Sigmoid colon (tissue), 7 donors: ENCODE measurements at places on chromosomes 3 and 15. TPM values are rescaled to one million over a fixed set of nuclear protein-coding genes. Genes with fewer than 3 reads are reported as not detected.
A peak's percentile ranks its signal among the peaks of the same experiment; 100 is the strongest.

GRCh38 chr15:58501006-58501405 lies 69.2 kb downstream of the LIPC start:
- H3K27me3 ChIP-seq: no peaks in the 10 kb centered on the region
- H3K4me1 ChIP-seq: peaks cover 4% of the 10 kb centered on the region
- H3K36me3 ChIP-seq: no peaks in the 10 kb centered on the region
- H3K27ac ChIP-seq: no peak overlapping the region
- DNase-seq: no peak

GRCh38 chr15:31831596-31831995 lies 198.7 kb upstream of the CHRNA7 start:
- no peak for DNase-seq
- no peaks in the 10 kb centered on the region for H3K27me3 ChIP-seq
- no peak overlapping the region for H3K4me3 ChIP-seq
- H3K4me1 ChIP-seq: no peaks in the 10 kb centered on the region
- no peaks in the 10 kb centered on the region for H3K36me3 ChIP-seq
- H3K27ac ChIP-seq: no peak overlapping the region

UROC1 gene
- polyA plus RNA-seq: not detected

WNT7A gene
- not detected for polyA plus RNA-seq

CD86 gene
- polyA plus RNA-seq: 3.0 TPM

DNA sequence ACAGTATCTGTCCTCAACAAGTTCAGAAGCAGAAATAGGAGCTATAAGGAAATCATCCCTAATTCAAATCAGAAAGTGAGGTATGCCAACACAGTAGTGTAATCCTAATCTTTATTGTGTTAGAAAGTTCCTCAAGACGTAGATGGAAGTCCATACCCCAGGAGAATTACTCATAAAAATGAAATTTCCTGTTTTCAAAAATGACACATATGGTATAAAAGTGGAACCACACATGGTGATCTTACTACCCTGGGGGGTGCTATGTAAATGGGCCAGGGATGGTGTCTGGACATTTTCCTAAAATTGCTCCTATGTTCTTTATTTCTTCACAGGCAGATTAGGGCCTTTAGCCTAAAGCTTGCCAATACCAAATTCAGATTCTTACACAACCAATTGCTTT lies 204.1 kb downstream of the ARRDC4 start:
- H3K4me3 ChIP-seq: no peak overlapping the region
- no peak overlapping the region for H3K27ac ChIP-seq
- no peaks in the 10 kb centered on the region for H3K27me3 ChIP-seq
- H3K36me3 ChIP-seq: no peaks in the 10 kb centered on the region
- DNase-seq: no peak

DNA sequence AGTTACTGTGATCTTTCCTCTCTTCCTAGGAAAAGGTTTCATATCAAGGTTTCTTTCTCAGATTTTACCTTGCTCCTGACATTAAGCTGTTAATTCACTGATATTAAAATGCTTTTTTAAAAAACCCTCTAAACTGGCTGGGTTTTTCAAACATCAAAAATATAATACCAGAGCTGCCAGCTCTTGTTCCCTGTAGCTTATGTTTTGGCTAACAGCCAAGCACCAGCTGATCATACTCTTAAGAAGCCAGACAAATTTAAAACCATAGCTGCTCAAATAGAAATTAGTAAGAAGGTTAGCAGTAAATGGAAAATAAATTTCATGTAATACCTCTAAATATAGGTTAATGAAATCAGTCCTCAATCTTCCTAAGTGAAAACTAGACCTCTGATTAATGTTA lies 657.5 kb downstream of the GRM7 start:
- no peaks in the 10 kb centered on the region for H3K36me3 ChIP-seq
- H3K4me1 ChIP-seq: peaks cover 4% of the 10 kb centered on the region
- H3K27ac ChIP-seq: no peak overlapping the region
- H3K4me3 ChIP-seq: no peak overlapping the region
- DNase-seq: no peak
- no peaks in the 10 kb centered on the region for H3K27me3 ChIP-seq

DNA sequence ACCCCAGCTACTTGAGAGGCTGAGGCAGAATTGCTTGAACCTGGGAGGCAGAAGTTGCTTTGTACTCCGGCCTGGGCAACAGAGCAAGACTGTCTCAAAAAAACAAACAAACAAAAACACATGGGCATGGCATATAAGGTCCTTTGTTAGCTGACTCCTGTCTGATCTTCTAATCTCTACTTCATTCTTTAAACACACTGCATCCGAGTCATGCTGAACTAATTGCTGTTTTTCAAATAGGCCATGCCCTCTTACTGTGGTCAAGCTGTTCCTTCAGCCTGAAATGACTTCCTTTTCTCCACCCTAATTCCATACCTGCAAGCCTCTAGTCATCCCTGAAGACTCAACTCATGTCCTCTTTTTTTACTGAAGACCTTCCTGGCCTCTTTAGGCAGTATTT lies 22.3 kb upstream of the SLMAP start:
- H3K4me3 ChIP-seq: no peak overlapping the region
- DNase-seq: no peak
- H3K4me1 ChIP-seq: peaks cover 21% of the 10 kb centered on the region
- no peak overlapping the region for H3K27ac ChIP-seq
- H3K27me3 ChIP-seq: no peaks in the 10 kb centered on the region

GRCh38 chr15:72339777-72340177 lies 19.8 kb upstream of the CELF6 start:
- H3K4me3 ChIP-seq: no peak overlapping the region
- peaks cover 20% of the 10 kb centered on the region for H3K4me1 ChIP-seq
- H3K27me3 ChIP-seq: no peaks in the 10 kb centered on the region
- H3K36me3 ChIP-seq: peaks cover 6% of the 10 kb centered on the region
- DNase-seq: no peak
- H3K27ac ChIP-seq: peak overlapping the region; percentile 82

TLR9 gene
- not detected for polyA plus RNA-seq

GOLGA8O gene
- 0.36 TPM for polyA plus RNA-seq

GRCh38 chr15:80031841-80032240 lies 27.6 kb upstream of the ZFAND6 start:
- no peak overlapping the region for H3K4me3 ChIP-seq
- no peak overlapping the region for H3K27ac ChIP-seq
- no peaks in the 10 kb centered on the region for H3K36me3 ChIP-seq
- no peaks in the 10 kb centered on the region for H3K27me3 ChIP-seq
- DNase-seq: no peak

DNA sequence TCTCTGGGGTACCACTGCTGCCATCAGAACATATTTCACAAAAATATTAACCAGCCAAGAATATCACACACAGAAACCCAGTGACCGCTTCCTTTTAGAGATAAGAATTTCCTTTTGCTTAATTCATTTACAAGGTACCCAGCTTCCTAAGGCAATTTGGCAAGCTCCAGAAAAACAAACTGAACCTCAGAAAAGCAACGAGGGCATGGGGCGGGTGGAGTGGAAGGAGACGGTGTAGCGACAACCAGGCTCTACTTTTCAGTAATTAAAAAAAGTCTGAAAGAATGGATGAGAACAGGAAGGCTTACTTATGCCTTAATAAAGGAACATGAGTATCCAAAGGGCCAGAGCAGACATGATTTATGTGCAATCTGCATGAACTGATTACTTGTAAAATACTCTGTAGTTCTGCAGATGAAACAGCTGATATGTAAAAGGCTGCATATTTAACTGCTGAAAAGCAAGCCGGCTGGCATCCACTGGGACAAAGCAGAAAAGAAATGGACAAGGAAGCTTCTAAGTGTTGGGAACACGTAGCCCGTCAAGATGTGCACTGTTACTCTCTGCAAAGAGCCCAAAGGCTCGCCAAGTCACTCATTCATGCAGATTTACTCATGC lies 18.6 kb downstream of the RFTN1 start:
- H3K27ac ChIP-seq: peak overlapping the region; percentile 60
- DNase-seq: no peak
- no peaks in the 10 kb centered on the region for H3K27me3 ChIP-seq

- H3K27me3 ChIP-seq: no peaks in the 10 kb centered on the region
- no peaks in the 10 kb centered on the region for H3K36me3 ChIP-seq
- no peak overlapping the region for H3K4me3 ChIP-seq
- DNase-seq: peak; percentile 25
- H3K4me1 ChIP-seq: peaks cover 20% of the 10 kb centered on the region
- H3K27ac ChIP-seq: no peak overlapping the region
Observed at GRCh38 chr3:128353991-128354687, 112.6 kb downstream of the DNAJB8 start.

DNA sequence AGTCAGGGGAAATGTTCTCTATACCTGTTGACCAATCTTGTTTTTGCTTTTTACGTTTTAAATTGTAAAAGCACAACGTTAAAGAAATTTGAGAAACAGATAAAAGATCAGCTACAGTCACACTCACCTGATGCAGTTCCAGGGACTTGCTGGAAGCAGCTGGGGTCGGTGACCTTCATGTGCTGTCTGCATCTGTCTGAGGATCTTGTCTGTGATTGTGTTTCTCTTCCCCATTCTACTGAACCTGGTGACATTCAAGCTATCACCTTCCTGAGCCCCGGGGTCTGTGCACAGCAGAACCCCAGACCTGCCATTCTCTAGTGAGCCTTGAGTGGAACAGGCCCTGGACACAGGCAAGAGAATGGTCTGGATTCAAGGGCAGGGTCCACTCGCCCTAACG lies 66.4 kb upstream of the SIAH2 start:
- H3K4me3 ChIP-seq: no peak overlapping the region
- H3K36me3 ChIP-seq: no peaks in the 10 kb centered on the region
- H3K4me1 ChIP-seq: no peaks in the 10 kb centered on the region
- no peaks in the 10 kb centered on the region for H3K27me3 ChIP-seq
- no peak overlapping the region for H3K27ac ChIP-seq
- no peak for DNase-seq

GRCh38 chr3:180011927-180012326 lies 24.8 kb downstream of the PEX5L start:
- no peak overlapping the region for H3K27ac ChIP-seq
- H3K4me3 ChIP-seq: no peak overlapping the region
- no peaks in the 10 kb centered on the region for H3K27me3 ChIP-seq
- H3K4me1 ChIP-seq: no peaks in the 10 kb centered on the region
- no peak for DNase-seq
- no peaks in the 10 kb centered on the region for H3K36me3 ChIP-seq

GMNC gene
- polyA plus RNA-seq: 0.01 TPM

GRCh38 chr15:91284758-91285466 lies 184.9 kb downstream of the SV2B start:
- H3K36me3 ChIP-seq: no peaks in the 10 kb centered on the region
- no peak overlapping the region for H3K27ac ChIP-seq
- H3K27me3 ChIP-seq: no peaks in the 10 kb centered on the region
- no peak for DNase-seq
- H3K4me3 ChIP-seq: no peak overlapping the region

DNA sequence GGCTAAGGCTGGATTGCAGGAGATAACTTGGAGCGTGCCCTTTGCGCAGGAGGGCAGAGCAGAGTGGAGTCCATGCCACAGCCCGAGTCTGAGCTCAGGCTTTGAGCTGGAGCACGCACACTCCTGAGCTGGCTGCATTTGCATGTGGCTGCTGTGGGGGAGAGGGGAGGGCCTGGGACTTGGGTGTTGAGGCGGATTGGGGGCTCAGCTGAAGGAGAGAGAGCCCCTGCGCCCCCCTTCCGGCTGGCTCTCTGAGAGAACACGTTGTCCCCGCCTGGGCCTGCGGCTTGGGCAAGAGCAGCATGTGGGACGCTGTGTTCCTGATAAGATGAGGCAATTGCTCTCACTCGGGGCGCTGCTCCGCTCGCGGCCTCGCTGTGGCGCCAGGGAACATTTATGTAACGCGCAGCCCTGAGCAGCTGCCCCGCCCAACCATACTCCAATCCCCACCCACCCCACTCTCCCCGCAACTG lies 39.1 kb downstream of the KLF13 start:
- peak overlapping the region; percentile 43 for H3K4me3 ChIP-seq
- H3K36me3 ChIP-seq: no peaks in the 10 kb centered on the region
- H3K4me1 ChIP-seq: peaks cover 62% of the 10 kb centered on the region
- DNase-seq: peak; percentile 99
- peak overlapping the region; percentile 81 for H3K27ac ChIP-seq
- no peaks in the 10 kb centered on the region for H3K27me3 ChIP-seq

GRCh38 chr15:70179309-70179892 lies 81.7 kb upstream of the TLE3 start:
- no peak overlapping the region for H3K4me3 ChIP-seq
- H3K27me3 ChIP-seq: no peaks in the 10 kb centered on the region
- peak; percentile 21 for DNase-seq
- H3K4me1 ChIP-seq: no peaks in the 10 kb centered on the region

- H3K27me3 ChIP-seq: no peaks in the 10 kb centered on the region
- H3K4me1 ChIP-seq: peaks cover 12% of the 10 kb centered on the region
- H3K4me3 ChIP-seq: no peak overlapping the region
- no peaks in the 10 kb centered on the region for H3K36me3 ChIP-seq
- DNase-seq: no peak
- no peak overlapping the region for H3K27ac ChIP-seq
Observed at GRCh38 chr15:81922143-81922542, 123.7 kb downstream of the MEX3B start.

GRCh38 chr3:194987571-194988494 lies 283.1 kb downstream of the XXYLT1 start:
- no peaks in the 10 kb centered on the region for H3K36me3 ChIP-seq
- no peak for DNase-seq
- H3K27me3 ChIP-seq: no peaks in the 10 kb centered on the region
- H3K4me1 ChIP-seq: peaks cover 12% of the 10 kb centered on the region

DNA sequence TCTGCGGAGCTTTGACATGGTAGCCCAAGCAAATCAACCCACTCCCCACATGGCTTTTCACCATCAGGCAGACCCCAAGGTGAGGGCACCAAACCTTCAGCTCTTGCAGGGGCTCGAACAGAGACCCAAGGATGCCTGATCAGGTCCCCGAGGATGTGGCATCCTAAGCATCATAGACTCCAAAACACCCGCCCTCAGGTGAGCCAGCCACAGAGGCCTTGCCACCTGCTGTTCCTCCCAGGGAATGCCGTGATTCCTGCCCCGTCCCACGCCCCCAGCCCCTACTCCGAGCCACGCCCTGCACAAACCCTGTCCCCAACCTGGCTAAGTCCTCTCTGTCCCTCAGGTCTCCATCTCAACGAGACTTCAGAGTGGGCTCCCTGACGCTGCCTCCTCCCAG lies 34.7 kb upstream of the SLC41A3 start:
- peak; percentile 38 for DNase-seq
- no peak overlapping the region for H3K4me3 ChIP-seq
- H3K36me3 ChIP-seq: no peaks in the 10 kb centered on the region

TRIM42 gene
- polyA plus RNA-seq: not detected

PLAAT1 gene
- polyA plus RNA-seq: not detected
